ENCODE measurements at places on chromosomes 11 and 22. TPM values are rescaled to one million over a fixed set of nuclear protein-coding genes. Genes with fewer than 3 reads are reported as not detected.

- DNase-seq: no peak
Measured at GRCh38 chr11:33620423-33621171, 80.0 kb downstream of the C11orf91 start.

GRCh38 chr11:123186286-123186685 is 8.8 kb downstream of the CLMP start:
- no peak for DNase-seq

DNA sequence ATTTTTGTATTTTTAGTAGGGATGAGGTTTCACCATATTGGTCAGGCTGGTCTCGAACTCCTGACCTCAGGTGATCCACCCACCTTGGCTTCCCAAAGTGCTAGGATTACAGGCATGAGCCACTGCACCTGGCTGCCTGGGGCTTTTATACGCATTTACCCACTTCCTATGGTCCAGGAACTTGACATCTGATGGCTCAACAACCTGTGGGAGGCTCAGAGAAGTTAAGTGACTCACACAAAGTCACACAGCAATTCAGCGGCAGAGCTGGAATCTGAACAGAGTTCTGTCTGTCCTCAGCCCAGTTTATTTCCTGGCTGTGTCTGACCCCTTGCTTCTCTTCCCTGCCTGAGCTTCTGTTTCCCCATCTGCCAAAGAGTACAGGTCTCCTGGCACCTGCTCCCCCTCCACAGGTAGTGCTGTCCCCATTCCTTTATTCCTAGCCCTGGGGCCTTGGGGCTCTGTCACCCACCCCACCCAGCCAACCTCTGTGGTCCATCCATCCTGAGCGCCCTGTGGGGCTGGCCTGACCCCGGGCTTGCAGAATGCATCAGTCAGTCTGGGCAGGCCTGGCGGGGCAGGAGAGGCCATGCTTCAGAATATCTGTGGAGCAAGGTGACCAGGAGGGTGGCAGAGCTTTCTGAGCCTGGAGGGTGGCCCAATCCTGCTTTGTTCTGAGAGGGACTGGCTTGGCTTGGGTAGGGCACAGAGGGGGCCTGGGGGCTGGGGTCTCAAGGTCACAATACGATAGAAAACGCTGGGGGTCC is 50.6 kb downstream of the CACNA1I start:
- DNase-seq: no peak

DNA sequence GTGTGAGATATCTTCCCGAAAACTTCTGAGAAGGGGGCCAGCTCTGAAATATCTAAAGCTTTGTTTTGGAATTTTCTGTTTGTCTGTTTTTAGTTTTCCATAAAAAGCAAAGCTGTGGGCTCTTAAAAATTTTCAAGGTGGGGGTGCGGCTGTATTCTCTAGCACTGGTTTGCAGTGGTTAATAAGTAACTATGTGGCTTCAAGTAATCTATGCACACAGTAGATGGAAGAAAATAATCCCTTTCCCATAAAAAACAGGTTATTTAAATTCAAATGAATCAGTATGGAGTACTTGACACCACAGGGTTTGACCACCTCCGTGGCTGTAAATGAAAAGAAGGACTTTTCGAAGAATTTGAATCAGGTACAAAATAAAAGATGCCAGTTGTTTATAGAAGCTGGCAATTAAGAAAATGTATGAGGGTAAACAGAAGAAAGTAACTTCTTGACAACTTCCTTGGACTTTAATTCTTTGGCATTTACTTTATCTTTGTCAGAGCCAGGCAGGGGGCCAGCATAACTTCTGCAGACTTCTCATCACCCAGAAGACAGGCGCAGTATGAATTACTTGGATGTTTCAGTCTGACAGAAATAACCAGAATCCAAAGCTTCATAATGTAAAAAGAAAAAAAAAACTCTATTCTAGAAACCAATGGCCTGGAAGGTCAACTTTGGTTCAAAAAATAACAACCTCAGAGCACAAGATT is 981.0 kb downstream of the DLG2 start:
- no peak for DNase-seq

The SMC1B gene
- total RNA-seq: 0.07 TPM

Data from B cell (primary cell).